ENCODE measurements at places on chromosomes 12 and 14.

GRCh38 chr14:89851106-89851505 lies 103.4 kb downstream of the EFCAB11 start:
- H3K27ac ChIP-seq, result no peak overlapping the region
- no peaks in the 10 kb centered on the region for H3K27me3 ChIP-seq
- peaks cover 4% of the 10 kb centered on the region for H3K4me1 ChIP-seq
- no peak overlapping the region for H3K4me3 ChIP-seq
- no peaks in the 10 kb centered on the region for H3K36me3 ChIP-seq

DNA sequence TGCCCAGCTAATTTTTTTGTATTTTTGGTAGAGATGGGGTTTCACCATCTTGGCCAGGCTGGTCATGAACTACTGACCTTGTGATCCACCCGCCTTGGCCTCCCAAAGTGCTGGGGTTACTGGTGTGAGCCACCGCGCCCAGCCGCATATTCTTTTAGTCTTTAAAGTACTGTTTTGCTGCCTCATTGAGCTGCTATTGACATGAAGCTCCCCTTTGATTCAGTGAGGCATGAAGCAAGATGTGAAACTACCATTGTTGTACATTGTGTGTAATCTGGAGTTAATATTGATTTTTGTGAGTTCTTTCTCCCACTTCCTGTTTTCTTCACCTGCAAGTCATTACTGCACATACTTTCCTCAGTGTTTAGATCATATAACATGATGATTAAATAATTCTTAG lies 80.8 kb downstream of the MNAT1 start:
- peaks cover 44% of the 10 kb centered on the region for H3K36me3 ChIP-seq
- no peak overlapping the region for H3K27ac ChIP-seq
- DNase-seq, result no peak
- no peak overlapping the region for H3K4me3 ChIP-seq
- H3K4me1 ChIP-seq, result no peaks in the 10 kb centered on the region
- H3K27me3 ChIP-seq, result no peaks in the 10 kb centered on the region

- H3K27ac ChIP-seq, result no peak overlapping the region
- H3K4me1 ChIP-seq, result no peaks in the 10 kb centered on the region
- no peaks in the 10 kb centered on the region for H3K27me3 ChIP-seq
These were observed 134.0 kb downstream of the TMEM117 start for GRCh38 chr12:43969882-43970281.

DNA sequence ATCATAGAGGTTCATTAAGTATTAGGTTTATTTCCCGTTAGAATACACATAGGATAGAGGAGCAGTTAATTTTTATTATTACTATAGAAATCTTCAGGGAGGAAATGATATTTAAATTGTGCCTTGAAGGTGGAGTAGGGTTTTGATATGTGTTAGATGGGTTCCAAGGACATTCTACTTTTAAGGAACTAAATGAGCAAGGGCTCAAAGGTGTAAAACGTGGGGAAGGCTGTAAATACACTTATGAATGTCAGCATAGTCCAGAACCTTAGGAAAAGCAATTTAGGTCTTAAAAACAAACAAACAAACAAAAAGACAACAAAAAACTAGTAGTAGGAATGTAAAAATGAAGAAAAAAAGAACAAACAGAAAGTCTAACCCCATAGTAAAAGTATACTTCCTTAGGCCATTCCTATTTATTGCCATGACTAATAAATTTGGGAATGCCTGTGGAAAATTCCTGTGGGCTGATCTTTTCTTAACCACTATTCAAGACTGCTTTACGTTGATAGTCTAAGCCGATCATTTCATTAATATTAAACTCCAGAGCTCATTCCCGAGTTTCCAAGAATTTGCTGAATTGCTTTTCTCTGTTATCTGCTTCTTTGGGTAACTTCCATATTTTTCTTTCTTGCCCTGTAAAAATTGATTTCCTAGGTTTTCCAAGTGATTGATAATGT lies 180.3 kb downstream of the RAD51B start:
- H3K4me1 ChIP-seq, result no peaks in the 10 kb centered on the region
- DNase-seq, result no peak
- no peak overlapping the region for H3K27ac ChIP-seq
- no peaks in the 10 kb centered on the region for H3K27me3 ChIP-seq

DNA sequence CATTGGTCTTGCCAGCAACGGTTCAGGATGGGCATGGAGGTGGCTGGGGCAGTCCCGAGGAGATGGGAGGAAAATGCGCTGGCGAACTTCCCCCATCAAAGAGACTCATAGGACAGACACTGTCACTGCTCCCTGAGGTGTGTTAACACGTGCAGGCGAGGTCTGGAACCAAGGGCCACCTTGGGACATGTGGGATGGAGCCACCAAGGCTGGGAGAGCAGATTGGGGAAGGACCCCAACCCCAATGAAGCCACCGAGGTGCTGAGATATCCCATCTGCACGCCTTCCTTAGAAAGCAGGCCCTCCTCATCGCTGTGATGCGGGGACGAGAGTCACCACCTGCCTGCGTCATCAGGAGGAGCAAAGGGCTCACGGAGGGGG lies 16.9 kb upstream of the BEGAIN start:
- H3K36me3 ChIP-seq, result no peaks in the 10 kb centered on the region
- H3K4me3 ChIP-seq, result no peak overlapping the region
- H3K27me3 ChIP-seq, result peaks cover 9% of the 10 kb centered on the region

DNA sequence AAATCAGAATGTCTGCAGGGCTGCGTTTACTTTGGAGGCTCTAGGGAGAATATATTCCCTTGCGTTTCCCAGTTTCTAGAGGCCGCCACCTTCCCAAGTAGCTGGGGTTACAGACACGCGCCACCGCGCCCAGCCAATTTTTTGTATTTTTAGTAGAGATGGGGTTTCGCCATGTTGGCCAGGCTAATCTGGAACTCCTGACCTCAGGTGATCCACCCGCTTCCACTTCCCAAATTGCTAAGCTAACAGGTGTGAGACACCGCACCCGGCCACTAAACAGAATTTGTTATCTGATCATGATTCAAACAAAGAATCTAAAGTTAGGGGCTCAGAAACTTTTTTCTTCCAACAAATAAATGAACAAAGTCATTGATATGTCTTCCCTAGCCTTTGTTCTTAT lies 114.6 kb downstream of the PPHLN1 start:
- no peak for DNase-seq
- H3K27me3 ChIP-seq, result no peaks in the 10 kb centered on the region
- no peaks in the 10 kb centered on the region for H3K4me1 ChIP-seq
- no peak overlapping the region for H3K4me3 ChIP-seq
- H3K27ac ChIP-seq, result no peak overlapping the region
- H3K36me3 ChIP-seq, result no peaks in the 10 kb centered on the region

- H3K27me3 ChIP-seq, result no peaks in the 10 kb centered on the region
- H3K4me1 ChIP-seq, result no peaks in the 10 kb centered on the region
- no peak for DNase-seq
- H3K4me3 ChIP-seq, result no peak overlapping the region
These were observed 42.3 kb upstream of the EPS8 start for GRCh38 chr12:15831315-15831978.

GRCh38 chr14:29629839-29630238 lies 297.8 kb downstream of the PRKD1 start:
- no peaks in the 10 kb centered on the region for H3K27me3 ChIP-seq
- H3K36me3 ChIP-seq, result no peaks in the 10 kb centered on the region
- H3K4me1 ChIP-seq, result no peaks in the 10 kb centered on the region

- no peak overlapping the region for H3K4me3 ChIP-seq
- no peak overlapping the region for H3K27ac ChIP-seq
These were observed 128.1 kb downstream of the ASCL1 start for GRCh38 chr12:103085541-103085940.

DNA sequence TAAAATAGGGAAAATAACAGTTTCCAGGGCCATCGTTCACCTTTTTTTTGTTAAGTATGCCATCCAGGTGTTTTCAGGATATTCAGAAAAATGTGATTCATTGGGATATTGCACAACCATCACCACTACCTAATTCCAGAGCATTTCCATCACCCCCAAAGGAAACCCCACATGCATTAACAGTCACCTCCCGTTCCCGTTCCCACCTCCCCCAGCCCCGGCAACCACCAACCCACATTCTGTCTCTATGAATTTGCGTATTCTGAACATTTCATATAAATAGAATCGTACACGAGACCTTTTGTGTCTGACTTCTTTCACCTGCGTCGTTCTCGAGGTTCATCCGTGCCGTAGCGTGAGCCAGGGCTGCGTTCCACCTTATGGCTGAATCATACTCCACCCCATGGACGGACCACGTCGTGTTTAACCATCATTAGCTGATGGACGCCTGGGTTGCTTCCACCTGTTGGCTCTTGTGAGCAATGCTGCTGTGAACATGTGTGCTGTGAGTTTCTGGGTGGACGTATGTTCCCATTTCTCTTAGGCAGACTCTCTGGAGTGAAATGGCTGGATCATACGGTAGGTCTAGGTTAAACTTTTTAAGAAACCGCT lies 51.0 kb upstream of the NCOR2 start:
- peaks cover 21% of the 10 kb centered on the region for H3K4me1 ChIP-seq
- no peaks in the 10 kb centered on the region for H3K36me3 ChIP-seq
- no peak overlapping the region for H3K27ac ChIP-seq
- DNase-seq, result no peak
- no peak overlapping the region for H3K4me3 ChIP-seq

DNA sequence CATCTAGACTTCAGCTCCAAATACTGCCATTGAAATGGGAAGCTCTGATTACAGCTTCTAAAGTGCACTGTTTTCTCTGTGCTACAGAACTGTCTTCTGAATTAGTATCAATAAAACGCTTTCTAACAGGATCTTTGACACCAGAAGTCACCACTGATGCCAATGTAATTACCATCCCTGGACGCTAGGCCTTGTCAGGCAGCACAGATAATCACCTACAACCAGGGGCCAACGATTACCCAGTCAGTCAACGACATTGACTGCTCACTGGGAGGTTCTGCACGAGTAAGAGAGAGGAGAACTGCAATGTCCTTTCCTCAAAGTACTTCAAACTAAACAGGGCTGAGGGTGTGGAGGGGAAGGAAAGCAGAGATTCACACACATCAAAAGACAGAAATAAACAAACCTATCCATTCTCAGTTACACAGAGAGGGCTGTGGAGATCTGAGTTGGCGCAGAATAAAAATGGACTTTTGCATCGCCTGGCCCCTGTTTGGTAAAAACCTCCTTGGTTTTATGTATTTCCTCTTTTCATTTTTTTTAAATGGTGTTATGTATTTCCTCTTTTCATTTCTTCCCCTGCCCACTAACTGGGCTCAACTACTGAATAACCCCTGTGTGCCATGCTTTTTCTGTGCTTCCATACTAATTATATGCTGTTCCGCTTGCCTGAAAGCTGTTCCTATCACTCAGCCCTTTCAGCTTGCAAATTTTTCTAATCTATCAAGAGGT lies 492.2 kb downstream of the APAF1 start:
- H3K4me1 ChIP-seq, result no peaks in the 10 kb centered on the region
- no peak overlapping the region for H3K27ac ChIP-seq
- H3K4me3 ChIP-seq, result no peak overlapping the region
- no peaks in the 10 kb centered on the region for H3K36me3 ChIP-seq
- DNase-seq, result no peak

GRCh38 chr14:67806246-67806645 lies 10.1 kb downstream of the ZFYVE26 start:
- H3K4me3 ChIP-seq, result no peak overlapping the region
- DNase-seq, result no peak
- H3K27me3 ChIP-seq, result no peaks in the 10 kb centered on the region

DNA sequence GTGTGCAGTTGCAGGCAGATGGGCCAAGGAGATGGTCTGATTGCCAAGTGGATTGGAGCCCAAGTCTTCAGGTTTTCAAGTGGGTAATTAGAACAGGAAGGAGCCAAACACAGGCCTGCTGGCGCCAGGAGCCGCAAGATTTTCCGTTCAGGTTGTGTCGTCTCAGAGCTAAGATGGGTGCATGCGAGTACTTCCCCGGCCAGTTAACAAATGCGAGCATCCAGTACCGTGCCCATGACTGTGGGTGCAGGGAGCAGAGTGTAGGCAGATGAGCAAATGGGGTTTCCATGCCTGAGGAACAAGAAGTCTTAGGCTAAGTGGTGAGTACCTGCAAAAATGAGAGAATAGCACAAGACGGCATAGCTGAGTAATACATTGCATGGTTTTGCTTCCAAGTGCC lies 90.5 kb downstream of the CHST11 start:
- H3K4me3 ChIP-seq, result no peak overlapping the region
- no peaks in the 10 kb centered on the region for H3K4me1 ChIP-seq
- no peak overlapping the region for H3K27ac ChIP-seq
- H3K27me3 ChIP-seq, result no peaks in the 10 kb centered on the region

- no peak for DNase-seq
- no peaks in the 10 kb centered on the region for H3K4me1 ChIP-seq
- H3K27ac ChIP-seq, result no peak overlapping the region
- H3K4me3 ChIP-seq, result no peak overlapping the region
- H3K36me3 ChIP-seq, result no peaks in the 10 kb centered on the region
These were observed 43.7 kb upstream of the TMED10 start for GRCh38 chr14:75220156-75220555.

- no peaks in the 10 kb centered on the region for H3K27me3 ChIP-seq
- no peak overlapping the region for H3K4me3 ChIP-seq
- DNase-seq, result no peak
- no peaks in the 10 kb centered on the region for H3K36me3 ChIP-seq
- no peak overlapping the region for H3K27ac ChIP-seq
These were observed 27.1 kb upstream of the PLD4 start for GRCh38 chr14:104897330-104898194.

DNA sequence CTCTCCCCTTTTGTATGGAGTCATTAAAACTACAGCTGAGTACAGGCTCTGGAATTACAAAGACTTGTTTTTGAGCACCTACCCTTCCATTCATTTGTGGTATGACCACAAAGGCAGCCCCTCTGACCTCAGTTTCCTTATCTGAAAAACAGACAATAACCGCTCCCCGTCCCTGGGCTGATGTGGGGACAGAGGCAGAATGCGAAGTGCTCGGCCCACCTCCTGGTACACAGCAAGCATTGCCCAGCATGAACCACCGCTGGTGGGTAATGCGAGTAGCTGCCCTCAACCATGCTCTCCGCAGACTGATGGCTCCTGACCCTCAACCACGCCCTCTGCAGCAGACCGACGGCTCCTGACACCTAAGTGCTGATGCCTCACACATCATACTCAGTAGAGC lies 22.4 kb downstream of the P2RX2 start:
- no peak overlapping the region for H3K4me3 ChIP-seq
- H3K4me1 ChIP-seq, result no peaks in the 10 kb centered on the region
- no peaks in the 10 kb centered on the region for H3K27me3 ChIP-seq
- DNase-seq, result no peak

GRCh38 chr14:33782923-33783322 lies 168.0 kb downstream of the EGLN3 start:
- H3K4me3 ChIP-seq, result no peak overlapping the region
- no peak overlapping the region for H3K27ac ChIP-seq
- H3K4me1 ChIP-seq, result no peaks in the 10 kb centered on the region
- H3K27me3 ChIP-seq, result no peaks in the 10 kb centered on the region
- no peaks in the 10 kb centered on the region for H3K36me3 ChIP-seq
- no peak for DNase-seq

- no peak overlapping the region for H3K27ac ChIP-seq
- DNase-seq, result no peak
- H3K36me3 ChIP-seq, result no peaks in the 10 kb centered on the region
- peaks cover 13% of the 10 kb centered on the region for H3K4me1 ChIP-seq
These were observed 75.9 kb upstream of the RGS6 start for GRCh38 chr14:71856199-71856919.

Data from heart left ventricle (tissue), 16 donors.